ENCODE measurements at places on chromosomes 3 and 15. TPM values are rescaled to one million over a fixed set of nuclear protein-coding genes. Genes with fewer than 3 reads are reported as not detected.

Gene CKMT1A
- not detected for total RNA-seq

Gene SH3GL3
- not detected for total RNA-seq

Gene HEG1
- total RNA-seq = 81.5 TPM

Gene PTH1R
- total RNA-seq = 0.13 TPM

Gene CALML4
- 2.9 TPM for total RNA-seq

Gene TRANK1
- 14.9 TPM for total RNA-seq

Gene SYNM
- 57.9 TPM for total RNA-seq

Gene CERS3
- not detected for total RNA-seq

Gene CCDC13
- 0.50 TPM for total RNA-seq

Gene CHRNA7
- total RNA-seq = 5.3 TPM

Gene GPR149
- total RNA-seq = not detected

Gene SCAANT1
- total RNA-seq = not detected

Gene RAB6B
- total RNA-seq = 0.13 TPM

Gene ACSBG1
- total RNA-seq = not detected

Gene SLC28A2
- total RNA-seq = not detected

Gene ADCY5
- total RNA-seq = 0.13 TPM

Gene POPDC2
- 0.25 TPM for total RNA-seq

Gene CHAC1
- 2.8 TPM for total RNA-seq

Gene CD200R1
- 0.06 TPM for total RNA-seq

Gene FBXL22
- 0.50 TPM for total RNA-seq

Gene DHFR2
- 5.5 TPM for total RNA-seq

Gene RSL24D1
- total RNA-seq = 65.1 TPM

Gene ST6GAL1
- 23.8 TPM for total RNA-seq

Gene FETUB
- not detected for total RNA-seq

Gene DNAH1
- total RNA-seq = 3.3 TPM

Gene MYLK
- total RNA-seq = 234 TPM

Gene MCTP2
- total RNA-seq = 1.2 TPM

Gene LMOD3
- not detected for total RNA-seq

Gene ADGRG7
- total RNA-seq = 52.7 TPM

Gene CFAP161
- not detected for total RNA-seq

Gene CRTC3
- total RNA-seq = 10.6 TPM

Gene DPPA2
- not detected for total RNA-seq

Gene GOLGA8R
- total RNA-seq = 3.6 TPM

Gene FOXL2NB
- not detected for total RNA-seq

Gene NMNAT3
- total RNA-seq = 2.1 TPM

Gene ZPLD1
- 0.26 TPM for total RNA-seq

Gene FBXO40
- total RNA-seq = not detected

Gene IL17RC
- 29.2 TPM for total RNA-seq

Gene DUOX1
- total RNA-seq = not detected

Gene PDIA3
- total RNA-seq = 256 TPM

Gene ADAMTS7
- total RNA-seq = 8.7 TPM

Gene GOLGA6L10
- total RNA-seq = 0.13 TPM

Gene KNG1
- total RNA-seq = not detected

Gene ATP10A
- total RNA-seq = 4.9 TPM

Gene SERPINI2
- total RNA-seq = not detected

Gene ALS2CL
- 3.2 TPM for total RNA-seq

Gene KBTBD13
- total RNA-seq = not detected

Gene PCYT1A
- total RNA-seq = 87.4 TPM

Gene PPIB
- total RNA-seq = 1,108 TPM

Gene CHL1
- not detected for total RNA-seq

Gene CYP1A2
- not detected for total RNA-seq

Gene TMEM207
- total RNA-seq = not detected

Gene NANOGP8
- not detected for total RNA-seq

Gene ITIH4
- total RNA-seq = 4.8 TPM

Gene C3orf80
- total RNA-seq = 0.25 TPM

Gene C15orf62
- total RNA-seq = under 0.01 TPM

Gene RPL35A
- total RNA-seq = 687 TPM

Gene PATL2
- total RNA-seq = 0.62 TPM

All from aortic smooth muscle cell (primary cell).